ENCODE measurements at places on chromosomes 12 and 14.

GRCh38 chr14:56902385-56902784 is 92.1 kb upstream of the OTX2 start:
- DNase-seq: no peak

GRCh38 chr14:33589334-33589733 is 361.5 kb downstream of the EGLN3 start:
- no peak for DNase-seq

DNA sequence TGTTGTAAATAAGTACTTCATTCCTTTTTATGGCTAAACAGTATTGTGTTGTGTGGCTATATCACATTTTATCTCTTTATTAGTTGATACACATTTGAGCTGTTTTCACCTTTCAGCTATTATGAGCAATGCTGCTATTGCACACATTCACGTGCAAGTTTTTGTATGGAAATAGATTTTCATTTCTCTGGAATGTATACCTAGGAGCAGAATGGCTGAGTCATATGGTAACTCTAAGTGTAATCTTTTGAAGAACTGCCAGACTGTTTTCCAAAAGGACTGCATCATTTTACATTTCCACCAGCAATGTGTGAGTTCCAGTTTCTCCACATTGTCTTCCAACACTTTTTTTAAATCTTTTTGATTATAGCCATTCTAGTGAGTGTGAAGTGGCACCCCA is 134.0 kb downstream of the SRGAP1 start:
- no peak for DNase-seq

DNA sequence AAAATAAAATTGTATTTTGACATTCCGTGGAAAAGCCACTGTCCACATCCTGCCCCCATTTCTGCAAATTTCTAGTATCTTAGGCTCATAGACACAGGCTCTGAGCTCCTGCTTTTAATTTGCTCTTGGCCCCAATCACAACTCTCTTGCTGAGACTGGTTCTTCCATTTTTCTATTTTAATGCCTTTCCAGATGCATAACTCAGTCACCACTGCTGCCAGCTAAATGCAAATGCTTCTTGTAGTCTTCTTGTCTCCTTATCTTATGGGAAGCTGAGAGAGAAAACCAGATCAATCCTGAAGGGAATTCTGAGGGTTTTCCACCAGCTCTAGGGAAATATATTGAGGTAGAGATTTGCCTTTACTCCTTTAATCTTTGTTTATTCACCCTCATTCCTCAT is 149.0 kb downstream of the DHRS2 start:
- DNase-seq: no peak

DNA sequence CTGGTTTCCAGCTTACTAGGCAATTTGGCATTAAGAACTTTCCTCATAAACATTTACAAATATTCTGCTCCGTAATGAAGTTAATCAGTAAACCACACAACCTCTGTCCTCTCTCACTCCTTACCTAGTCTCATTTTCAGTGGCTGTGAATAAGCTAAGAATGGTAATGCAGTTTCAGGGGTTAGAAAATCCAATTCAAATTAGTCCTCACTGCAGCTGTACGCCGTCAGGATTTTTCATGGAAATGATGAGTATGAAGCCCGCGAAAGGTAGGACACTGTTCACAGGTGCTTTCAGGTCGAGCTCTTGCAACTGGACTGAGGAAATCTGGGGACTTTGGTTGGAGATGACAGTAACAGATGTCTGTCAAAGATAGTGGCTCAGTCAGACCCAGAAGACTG is 29.6 kb downstream of the NR1H4 start:
- no peak for DNase-seq

DNA sequence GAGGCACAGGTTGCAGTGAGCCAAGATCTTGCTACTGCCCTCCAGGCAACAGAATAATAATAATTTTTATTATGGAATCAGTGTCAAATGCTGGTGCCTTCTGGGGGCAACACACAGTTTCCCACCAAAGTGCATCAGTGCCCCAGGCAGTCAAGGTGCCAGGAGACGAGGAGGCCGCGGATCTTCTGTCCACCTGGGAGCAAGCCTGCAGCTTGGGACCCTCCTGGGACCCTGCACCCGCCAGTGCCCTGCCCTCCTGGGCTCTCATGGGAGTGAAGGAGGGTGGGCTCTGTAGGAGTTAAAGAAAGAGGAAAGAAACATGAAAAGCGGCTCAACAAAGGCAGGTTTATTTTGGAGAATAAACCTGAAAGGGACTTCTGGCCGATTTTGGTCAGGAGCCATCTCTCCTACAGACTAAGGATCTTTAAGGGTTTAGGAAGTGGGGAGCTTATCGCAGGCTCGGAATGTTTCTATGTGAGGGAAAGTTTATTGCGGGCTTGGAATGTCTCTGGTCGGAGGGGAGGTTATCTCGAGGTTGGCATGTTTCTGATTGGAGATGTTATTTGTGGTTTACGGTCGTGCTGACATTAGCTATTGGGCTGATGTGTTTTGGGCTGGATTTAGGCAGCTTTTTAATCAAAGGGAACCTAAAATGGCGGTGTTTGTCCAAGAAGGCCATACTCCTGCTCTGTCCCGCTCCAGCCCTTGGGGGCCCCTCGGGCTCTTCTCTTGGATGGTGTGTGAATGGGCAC is 1.1 kb upstream of the ASPG start:
- no peak for DNase-seq

DNA sequence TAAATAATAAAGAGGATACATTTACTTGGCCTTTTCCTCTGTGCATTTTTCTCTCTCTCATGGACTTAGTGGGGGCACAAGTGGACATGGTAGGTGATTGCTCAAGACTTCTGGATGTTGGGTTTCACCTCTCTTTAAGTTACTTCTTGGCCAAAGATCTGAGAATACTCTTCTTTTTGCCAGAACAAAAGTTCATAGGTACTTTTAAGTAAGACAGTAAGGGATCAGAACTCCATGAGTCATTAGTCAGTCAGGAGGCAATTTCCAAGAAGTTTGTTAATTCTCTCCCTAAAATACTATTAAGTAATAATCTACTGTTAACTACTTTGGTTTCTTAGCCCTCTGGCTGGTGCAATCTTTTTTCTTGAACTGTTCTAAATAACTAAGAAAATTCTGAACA is 84.2 kb downstream of the GRIP1 start:
- DNase-seq: no peak

DNA sequence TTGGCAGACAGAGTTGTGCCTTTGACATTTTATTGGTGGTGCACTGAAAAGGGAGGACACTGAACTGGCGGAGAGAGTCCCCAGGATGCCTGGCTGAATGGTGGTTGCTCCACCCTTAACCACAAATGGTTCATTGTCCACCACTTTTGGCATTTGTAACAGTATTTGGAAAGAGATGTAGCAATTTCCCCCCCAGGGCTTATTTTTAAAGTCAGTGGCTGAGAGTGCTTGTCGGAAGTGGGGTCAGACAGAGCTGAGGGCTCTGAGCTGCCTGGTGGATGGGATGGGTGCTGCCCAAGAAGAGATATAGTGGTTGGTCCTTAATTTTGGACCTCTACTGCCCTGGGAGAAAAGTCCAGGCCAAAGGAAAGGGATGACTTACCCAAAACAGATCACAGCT is 31.5 kb upstream of the FGF6 start:
- DNase-seq: no peak
